ENCODE measurements at places on chromosomes 16 and 17.

GRCh38 chr16:88861359-88861758, 4.4 kb downstream of the TRAPPC2L start:
- no peak for DNase-seq

DNA sequence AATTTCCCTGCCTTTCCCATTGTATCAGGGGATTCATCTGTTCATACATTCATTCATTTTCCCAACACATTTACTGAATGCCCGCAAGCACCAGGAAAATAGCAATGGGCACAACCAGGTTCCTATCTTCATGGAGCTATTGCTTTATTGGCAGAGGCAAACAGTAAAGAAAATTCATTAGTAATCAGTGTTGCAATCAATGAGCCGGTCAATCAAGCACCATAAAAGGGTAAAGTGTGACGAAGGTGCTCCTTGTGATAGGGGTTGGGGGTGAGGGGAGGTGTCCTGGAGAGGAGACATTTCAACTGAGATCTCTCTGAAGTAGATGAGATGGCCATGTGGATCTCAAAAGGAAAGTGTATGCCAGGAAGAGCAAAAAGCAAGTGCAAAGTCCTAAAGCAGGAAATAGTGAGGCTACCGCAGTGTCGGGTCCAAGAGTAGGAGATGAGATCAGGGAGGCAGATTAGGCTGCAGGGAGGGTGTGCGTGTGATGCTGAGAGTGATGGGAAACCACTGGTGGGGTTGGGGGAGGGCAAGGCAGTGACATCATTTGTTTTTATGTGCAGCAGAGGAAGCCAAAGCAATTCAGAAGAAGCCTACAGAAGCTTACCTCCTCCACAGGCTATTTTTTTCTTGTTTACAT, 28.4 kb downstream of the CDH13 start:
- DNase-seq = peak; percentile 63

- DNase-seq = no peak
These were observed 48.4 kb downstream of the COTL1 start for GRCh38 chr16:84569382-84569987.

DNA sequence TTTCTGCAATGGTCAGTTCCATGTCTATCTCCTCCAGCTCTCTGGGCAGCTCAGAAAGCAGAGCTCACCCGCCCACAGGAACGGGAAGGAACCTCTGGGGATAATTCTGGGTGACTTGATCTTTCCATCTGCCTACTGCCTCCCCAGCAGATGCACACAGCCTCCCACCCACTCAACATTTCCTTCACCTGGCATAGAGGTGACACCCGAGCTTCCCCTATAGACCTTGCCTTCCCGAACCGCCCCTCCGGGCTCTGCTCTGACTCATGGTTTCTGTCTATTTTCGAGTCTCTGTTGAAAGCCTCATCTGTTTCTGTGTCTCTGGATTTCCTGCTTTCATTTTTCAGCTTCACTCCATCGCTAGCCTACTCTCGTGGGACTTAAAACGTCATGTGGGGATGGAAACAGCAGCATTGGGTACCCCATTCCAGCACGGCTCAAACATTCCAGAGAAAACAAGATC, 11.4 kb downstream of the GGA3 start:
- peak; percentile 74 for DNase-seq

- no peak for DNase-seq
These were observed 2.4 kb downstream of the CCL2 start for GRCh38 chr17:34257299-34257985.

GRCh38 chr16:29769507-29769906, 8.5 kb upstream of the ZG16 start:
- DNase-seq = no peak

DNA sequence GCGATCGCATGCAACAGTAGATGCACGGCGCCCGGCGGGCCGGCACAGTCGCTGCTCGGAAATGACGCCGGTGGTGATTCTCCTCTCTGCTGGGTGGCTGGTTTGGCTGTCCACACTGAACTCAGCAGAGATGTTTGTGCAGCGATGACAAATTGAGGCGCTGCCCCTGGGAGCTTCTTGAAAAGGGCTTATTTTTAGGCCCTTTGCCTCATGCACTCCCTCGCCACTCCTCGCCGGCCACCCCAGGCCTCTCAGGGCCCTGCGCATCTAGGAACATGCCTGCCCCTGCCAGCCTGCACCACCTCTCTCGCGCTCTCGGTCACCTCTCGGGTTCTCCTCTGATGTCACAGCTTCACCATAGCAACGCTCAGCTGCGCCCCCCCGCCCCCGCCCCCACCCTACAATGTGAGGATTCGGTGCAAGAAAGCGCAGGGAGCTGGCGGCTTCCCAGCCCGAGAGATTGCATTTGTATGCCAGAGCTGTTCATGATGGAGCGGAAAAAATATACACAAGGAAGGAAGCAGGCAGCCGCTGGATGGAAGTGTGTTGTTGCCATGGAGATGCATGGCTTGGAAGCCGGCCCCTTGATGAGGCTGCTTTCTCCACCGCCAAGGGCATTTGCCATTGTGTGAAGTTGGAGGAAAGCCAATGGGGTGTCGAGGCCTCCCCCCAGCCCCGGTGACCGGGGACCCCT, 81.3 kb upstream of the PLCG2 start:
- no peak for DNase-seq

DNA sequence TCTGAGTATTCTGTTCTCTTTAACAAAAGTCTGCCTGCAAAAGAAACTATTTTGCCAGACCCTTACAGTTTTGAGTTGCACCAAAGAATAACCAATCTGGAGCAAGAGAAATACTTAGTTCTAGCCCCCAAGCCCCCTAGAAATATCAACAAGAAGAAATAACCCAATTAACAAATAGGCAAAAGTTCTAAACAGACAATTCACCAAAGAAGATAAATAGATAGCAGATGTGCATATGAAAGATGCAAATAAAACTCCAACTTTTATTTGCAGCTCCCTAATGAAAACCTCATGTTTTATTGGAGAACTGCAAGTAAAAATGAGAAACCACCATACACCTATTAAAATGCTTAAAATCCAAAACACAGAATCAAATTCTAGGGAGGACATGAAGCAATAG, 1308.0 kb downstream of the CDH11 start:
- DNase-seq = no peak

- no peak for DNase-seq
These were observed 67.4 kb upstream of the SOX9 start for GRCh38 chr17:72053449-72053848.

- no peak for DNase-seq
These were observed 270.6 kb upstream of the PMFBP1 start for GRCh38 chr16:72442385-72443158.

- DNase-seq = no peak
These were observed 238.9 kb downstream of the CDH8 start for GRCh38 chr16:61797296-61797795.

GRCh38 chr16:17125671-17126070, 345.1 kb downstream of the XYLT1 start:
- DNase-seq = no peak

DNA sequence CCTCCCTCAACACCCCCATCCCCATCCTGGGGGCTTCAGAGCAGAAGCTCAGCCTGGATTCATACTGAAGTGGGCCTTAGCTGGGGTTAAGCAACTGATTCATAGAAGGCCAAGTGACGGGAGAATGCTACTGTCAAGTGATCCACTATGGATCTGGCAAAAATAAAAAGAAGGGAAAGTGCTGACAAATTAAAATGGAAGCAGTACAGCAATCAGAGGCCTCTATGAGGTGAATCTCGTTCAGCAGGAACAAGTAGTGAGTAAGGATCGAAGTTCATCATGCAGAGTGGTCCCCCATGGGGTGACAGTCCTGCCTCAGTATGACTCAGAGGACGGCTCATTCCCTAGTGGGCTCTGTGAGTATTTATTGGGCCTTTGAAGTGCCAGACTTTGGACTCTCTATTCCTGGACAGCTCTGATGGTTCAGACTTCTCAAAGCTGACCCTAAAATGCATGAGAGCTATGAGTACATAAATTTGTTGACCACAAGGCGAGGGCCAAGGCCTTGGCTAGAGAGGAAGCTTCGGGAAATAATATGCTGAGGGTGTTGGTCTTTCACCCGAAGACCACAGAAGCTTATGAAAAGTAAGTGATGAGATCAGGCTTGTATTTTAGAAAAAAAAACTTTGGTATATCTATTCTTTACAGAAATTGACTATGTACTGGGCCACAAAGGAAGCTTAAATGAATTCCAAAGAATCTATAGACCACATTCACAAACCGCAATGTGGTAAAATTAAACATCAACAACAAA, 5.3 kb upstream of the NSMCE1 start:
- DNase-seq = no peak

DNA sequence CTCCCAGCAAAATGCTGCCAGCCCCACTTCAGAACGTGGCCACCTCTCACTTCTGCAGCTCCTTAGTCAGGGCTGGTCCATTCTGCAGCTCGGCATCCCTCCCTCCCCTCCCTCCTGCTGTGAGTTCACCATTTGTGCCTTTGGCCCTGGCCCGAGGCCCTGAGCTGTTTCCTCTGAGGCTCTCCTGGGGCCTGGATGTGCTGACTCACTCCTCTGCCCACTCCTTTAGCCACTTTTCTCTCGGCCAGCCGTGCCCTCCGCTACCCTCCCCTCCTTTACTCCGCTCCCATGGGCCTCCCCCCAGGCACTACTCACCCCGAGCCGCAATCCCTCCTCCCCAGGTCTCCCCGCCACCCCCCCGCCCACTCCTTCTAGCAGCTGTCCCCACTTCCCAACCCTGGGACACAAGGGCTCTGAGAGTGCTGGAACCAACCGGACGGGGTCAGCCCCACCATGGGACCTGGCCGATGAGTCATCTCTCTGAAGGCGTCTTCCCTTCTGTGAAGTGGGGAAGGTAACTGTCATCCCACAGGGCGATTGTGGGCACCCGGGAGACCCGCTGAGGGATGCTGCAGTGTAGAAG, 11.5 kb downstream of the KCNG4 start:
- DNase-seq = no peak

GRCh38 chr16:51084074-51084928, 66.8 kb downstream of the SALL1 start:
- no peak for DNase-seq

DNA sequence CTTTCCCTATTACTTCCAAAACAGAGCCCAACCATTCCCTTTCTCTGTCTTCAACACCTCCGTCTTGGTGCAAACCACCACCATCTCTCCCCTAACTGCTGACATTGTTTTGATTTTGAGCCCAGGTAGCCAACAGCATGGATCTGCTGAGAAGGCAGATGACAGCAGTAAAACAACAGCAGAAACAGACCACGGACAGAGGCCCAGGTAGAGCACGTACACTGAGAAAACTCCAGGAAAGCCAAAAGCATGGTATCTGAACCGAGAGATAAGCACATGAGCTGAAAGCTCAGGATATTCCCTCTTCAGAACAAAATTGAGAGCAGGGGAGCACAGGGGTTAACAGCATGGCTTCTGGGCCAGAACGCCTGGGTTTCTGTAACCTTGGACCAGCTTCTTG, 18.9 kb upstream of the MAP3K14 start:
- no peak for DNase-seq

DNA sequence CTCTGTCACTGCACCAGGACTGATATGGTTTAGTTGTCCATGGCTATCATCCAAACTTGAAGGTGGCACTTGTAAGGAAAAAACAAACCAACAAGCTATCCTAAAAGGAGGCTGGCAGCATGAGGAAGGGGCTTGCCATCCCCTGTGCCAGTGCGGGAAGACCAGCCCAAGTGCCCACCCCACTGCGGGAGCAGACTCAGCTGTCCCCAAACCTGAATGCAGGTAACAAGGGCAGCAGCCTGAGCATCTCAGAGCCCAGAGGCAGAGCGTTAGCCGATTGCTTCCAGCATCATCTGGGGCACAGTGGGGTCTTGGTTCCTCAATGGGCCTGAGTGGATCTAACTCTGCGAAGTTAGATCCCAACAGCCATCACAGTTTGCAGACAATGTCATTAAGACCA, 29.2 kb upstream of the C16orf78 start:
- no peak for DNase-seq

GRCh38 chr16:48231727-48232492, 12.2 kb upstream of the LONP2 start:
- peak; percentile 14 for DNase-seq

GRCh38 chr16:75116911-75117245, 298 bp upstream of the LDHD start:
- DNase-seq = no peak

- DNase-seq = no peak
These were observed 8.9 kb upstream of the MYL4 start for GRCh38 chr17:47200325-47200664.

- no peak for DNase-seq
These were observed 19.7 kb upstream of the PIK3R5 start for GRCh38 chr17:8985054-8985701.

DNA sequence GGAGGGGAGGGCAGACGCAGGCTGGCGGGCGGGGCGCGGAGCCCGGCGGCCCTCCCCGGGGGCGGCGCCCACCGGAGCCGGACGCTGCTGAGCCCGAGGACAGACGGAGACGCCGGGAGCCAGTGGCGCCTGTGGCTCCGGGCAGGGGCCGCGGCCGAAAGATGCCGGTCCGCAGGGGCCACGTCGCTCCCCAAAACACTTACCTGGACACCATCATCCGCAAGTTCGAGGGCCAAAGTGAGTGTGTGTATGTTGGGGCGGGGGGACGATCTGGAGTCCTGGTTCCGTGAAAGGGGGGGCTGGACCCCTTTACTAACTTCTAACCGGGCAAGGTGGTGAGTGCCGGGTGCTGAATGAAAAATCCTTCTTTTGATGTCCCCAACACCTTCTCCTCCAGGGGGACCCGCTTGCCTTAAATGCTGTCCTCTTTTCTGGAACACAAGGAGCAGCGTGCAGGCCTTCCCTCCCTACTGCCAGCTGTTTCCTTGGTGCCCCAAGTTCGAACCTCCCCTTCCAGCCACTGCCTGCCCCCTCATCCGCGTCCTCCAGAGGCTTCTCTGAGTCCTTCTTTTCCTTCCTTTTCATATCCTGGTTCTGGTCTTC, at the start of gene KCNH6:
KCNH6 (plus strand) TSS at position 106 of the 603 bp plus-strand sequence; CDS start at position 162, 56 bp downstream.
- no peak for DNase-seq

DNA sequence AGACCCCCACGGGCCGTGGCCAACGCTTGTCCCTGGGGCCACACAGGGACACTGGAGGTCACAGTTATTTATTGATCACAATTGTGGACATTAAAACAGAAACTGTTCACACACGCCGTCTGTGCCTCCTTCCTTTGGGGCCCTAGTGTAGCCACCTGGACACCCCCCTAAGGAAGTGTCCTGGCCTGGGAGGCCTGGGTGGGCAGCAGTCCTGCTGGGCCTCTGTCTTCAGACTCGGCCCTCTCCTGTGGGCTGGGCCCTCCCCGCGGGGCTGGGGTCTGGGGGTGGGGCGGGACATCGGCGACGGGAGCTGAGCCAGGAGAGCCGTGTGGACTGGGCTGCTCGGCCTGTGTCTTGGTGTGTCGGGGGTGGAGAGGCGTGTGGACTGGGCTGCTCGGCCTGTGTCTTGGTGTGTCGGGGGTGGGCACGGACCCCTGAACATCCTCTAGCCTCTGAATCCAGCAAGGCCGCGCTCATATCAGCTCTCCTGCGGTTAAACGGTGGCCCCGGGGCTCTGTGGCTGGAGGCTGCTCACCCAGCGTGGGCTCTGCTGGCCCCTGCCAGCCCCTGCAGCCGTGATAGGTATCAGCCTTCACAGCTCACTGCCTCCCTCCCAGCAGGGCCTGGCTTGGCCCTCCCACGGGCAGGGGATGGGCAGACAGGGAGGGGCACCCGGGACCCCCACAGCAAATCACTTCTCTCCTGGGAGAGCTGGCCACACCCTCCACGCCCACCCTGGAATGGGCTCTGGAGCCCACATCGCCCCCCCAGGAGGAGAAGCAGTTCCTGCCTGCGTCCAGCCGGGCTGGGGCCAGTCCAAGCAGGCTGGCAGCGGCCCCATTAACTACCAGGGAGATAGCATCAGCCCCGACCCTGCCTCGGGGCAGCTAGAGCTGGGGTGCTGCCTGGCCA, 1.1 kb upstream of the NHLRC4 start:
- no peak for DNase-seq

GRCh38 chr16:65884018-65884417, 482.5 kb upstream of the CDH5 start:
- no peak for DNase-seq

GRCh38 chr17:13288248-13288647, 270.4 kb upstream of the ELAC2 start:
- DNase-seq = no peak

Data from activated CD4-positive, alpha-beta T cell treated with anti-CD3 and anti-CD28 coated beads, Interleukin-2, amount 50 U/mL, for 1 hour (primary cell).